ENCODE measurements at places on chromosomes 3 and 15. TPM values are rescaled to one million over a fixed set of nuclear protein-coding genes. Genes with fewer than 3 reads are reported as not detected.

Gene HYAL1
- total RNA-seq: 0.28 TPM

Gene DHFR2
- total RNA-seq: 11.3 TPM

Gene BSN
- 0.09 TPM for total RNA-seq

Gene IQGAP1
- total RNA-seq: 160 TPM

Gene GPR149
- total RNA-seq: not detected

Gene MESP2
- not detected for total RNA-seq

Gene HHATL
- total RNA-seq: not detected

Gene SI
- total RNA-seq: not detected

Gene CXCR6
- 15.2 TPM for total RNA-seq

Gene SMCO1
- not detected for total RNA-seq

Gene TIGIT
- total RNA-seq: 4.7 TPM

Gene HTR3E
- not detected for total RNA-seq

Gene SLC12A1
- total RNA-seq: not detected

Gene RHCG
- not detected for total RNA-seq

Gene CFAP100
- total RNA-seq: not detected

All from activated CD4-positive, alpha-beta T cell treated with anti-CD3 and anti-CD28 coated beads, Interleukin-2, amount 10 ng/mL, durations not matched to agents 24 days and 14 days (primary cell).